ENCODE measurements at places on chromosomes 13 and 19. TPM values are rescaled to one million over a fixed set of nuclear protein-coding genes. Genes with fewer than 3 reads are reported as not detected.

The NLRP4 gene
- total RNA-seq, result not detected

The OR7C1 gene
- not detected for total RNA-seq

The ZNF284 gene
- 0.68 TPM for total RNA-seq

The IZUMO2 gene
- total RNA-seq, result not detected

The MYO16 gene
- total RNA-seq, result 2.7 TPM

The YJEFN3 gene
- 5.9 TPM for total RNA-seq

The TMC4 gene
- total RNA-seq, result 1.9 TPM

The CASP14 gene
- total RNA-seq, result not detected

The GPC6 gene
- 15.6 TPM for total RNA-seq
